Bladder microvascular endothelial cell (primary cell): ENCODE measurements at places on chromosomes 7 and 10. TPM values are rescaled to one million over a fixed set of nuclear protein-coding genes. Genes with fewer than 3 reads are reported as not detected.

Gene HOXA7
- 1.5 and 2.1 TPM in 2 replicates for total RNA-seq

Gene ACTL6B
- total RNA-seq = not detected in 2 replicates

Gene C7orf33
- total RNA-seq = not detected in 2 replicates

Gene TFPI2
- 35.0 and 81.8 TPM in 2 replicates for total RNA-seq

Gene CDHR3
- total RNA-seq = 0.81 and 1.2 TPM in 2 replicates

Gene NPY4R
- total RNA-seq = not detected in 2 replicates

Gene CAMK2B
- under 0.01 and 0.57 TPM in 2 replicates for total RNA-seq
